Stimulated activated CD8-positive, alpha-beta memory T cell treated with anti-CD3 and anti-CD28 coated beads, Interleukin-4, amount 100 ng/mL, for 48 hours (primary cell): ENCODE measurements at places on chromosomes 1 and 21.

DNA sequence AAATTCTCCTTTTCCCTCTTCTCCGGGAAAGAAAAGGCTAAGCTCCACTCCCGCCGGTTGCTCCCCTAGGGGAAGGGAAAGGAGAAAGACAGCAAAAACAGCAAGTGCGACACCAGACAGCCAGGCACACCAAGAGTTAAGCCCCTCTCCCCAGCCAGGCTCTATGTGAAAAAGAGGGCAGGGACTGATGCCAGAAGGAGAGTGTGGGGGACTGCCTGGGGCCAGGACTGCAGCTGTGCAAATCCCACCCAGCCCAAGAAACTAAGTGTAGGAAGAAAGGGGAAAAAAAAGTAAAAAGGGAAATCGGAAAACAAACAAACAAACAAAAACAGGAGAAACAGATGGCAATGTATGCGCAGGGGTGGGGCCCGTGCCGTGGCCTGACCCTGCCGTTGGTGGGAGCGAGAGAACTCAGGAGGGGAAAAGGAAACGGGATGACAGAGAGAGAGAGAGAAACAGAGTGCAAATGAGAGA lies 27.7 kb upstream of the FMO1 start:
- DNase-seq: no peak

GRCh38 chr21:42538479-42539275 lies 25.0 kb downstream of the SLC37A1 start:
- DNase-seq: no peak

DNA sequence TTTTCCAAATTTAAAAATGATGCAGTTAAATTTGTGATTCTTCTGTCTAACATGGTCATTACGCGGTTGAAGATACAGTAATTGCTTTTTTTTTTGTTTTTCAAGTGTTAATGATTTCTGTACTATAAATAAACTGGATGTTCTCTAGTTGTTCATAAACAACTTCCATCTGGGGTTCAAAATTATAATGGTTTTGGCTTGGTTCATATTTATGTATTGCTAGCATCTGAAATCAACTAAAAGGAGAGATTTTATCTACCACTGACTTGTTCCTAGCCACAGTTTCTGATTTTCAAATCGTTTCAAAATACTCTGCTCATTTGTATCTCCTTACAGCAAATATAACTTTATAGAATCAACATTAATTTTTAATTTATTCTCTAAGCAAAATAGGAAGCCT lies 35.2 kb upstream of the PLPPR4 start:
- no peak for DNase-seq

DNA sequence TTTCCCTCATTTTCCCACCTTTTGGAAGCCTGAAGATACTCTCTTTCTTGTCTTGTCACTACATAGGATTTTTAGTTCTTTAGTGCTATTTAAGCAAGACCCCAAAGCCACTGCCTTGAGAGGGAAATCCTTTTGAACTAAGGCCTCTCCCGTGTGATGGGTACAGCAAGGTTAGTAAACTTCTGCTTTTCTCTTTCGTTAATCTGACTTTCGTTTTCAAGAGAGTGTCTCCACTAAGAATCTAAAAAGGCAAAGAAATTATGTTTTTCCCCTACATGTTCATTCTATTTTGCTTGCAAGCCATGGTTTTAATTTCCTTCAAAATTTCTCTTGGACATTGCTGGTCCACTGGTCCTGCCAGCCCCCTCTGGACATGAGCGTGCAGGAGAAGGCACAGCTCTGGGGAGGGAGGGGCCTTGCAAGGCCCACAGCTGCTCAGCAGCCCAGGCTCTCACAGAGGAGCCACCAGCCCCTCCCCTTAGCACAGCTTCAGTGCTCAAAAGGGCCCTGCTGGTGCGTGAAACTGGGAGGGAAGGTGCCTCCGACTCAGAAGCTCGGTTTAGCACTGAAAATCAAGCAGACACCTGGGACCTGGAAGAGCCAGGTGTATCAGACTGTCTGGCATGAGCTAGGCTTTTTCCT lies 210.9 kb upstream of the GALNT2 start:
- DNase-seq: peak; percentile 25

DNA sequence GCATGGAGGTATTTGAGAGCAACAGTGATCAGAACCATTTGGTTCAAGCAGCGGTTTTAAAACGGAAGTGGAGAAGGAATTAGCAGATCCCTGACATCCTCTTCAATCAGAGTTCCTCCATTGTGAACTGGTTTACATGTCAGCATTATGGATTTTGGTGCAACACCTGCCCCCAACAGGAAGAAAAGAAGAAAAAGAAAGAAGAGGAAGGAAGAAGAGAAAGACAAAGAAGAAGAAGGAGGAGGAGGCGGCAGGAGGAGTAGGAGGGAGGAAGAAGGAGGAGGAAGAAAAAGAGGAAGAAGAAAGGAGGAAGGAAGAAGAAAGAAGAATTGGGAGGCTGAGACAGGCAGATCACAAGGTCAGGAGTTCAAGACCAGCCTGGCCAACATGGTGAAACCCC lies 17.4 kb downstream of the NDUFS5 start:
- no peak for DNase-seq

- no peak for DNase-seq
These were observed 1.5 kb upstream of the CRABP2 start for GRCh38 chr1:156706657-156707416.

GRCh38 chr1:112410673-112411072 lies 14.7 kb downstream of the CTTNBP2NL start:
- DNase-seq: no peak

- no peak for DNase-seq
These were observed 4.4 kb upstream of the WDR26 start for GRCh38 chr1:224438989-224439388.

GRCh38 chr1:4836574-4836973 lies 182.2 kb downstream of the AJAP1 start:
- DNase-seq: no peak

- no peak for DNase-seq
These were observed 125.3 kb upstream of the RUNX3 start for GRCh38 chr1:25055324-25055780.

DNA sequence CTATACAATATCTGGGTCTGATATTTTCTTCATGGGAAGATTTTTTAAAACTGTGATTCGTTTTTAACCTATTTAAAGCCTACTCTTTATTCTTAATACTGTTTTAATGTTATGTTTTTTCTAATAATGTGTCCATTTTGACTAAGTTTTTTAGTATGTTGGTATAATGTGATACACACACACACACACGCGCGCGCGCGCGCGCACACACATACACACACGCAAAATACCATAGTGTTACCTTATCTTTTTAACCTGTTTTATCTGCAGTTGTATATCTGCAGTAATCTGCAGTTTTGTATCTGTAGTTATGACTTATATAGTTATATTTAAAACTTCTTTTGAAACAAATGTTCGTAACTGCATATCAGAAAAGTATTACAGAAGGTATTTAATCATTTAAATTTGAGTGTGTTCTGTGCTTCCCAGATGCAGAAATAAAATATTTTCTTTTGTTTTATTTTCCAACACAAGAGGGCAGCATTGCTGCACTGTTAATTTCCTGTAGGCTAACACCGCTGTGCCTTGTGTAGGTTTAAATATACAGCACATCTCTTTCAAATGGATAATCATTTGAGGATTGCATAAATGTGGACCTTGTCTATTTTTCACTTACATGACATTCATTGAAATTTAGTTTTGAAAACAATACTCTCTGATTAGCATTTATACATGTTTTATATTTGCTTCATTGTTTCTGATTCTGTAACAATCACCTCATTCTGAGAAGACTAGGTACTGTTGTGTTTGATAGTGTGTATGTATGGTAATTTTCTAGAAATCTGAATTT lies 166.1 kb downstream of the PDE4B start:
- no peak for DNase-seq

DNA sequence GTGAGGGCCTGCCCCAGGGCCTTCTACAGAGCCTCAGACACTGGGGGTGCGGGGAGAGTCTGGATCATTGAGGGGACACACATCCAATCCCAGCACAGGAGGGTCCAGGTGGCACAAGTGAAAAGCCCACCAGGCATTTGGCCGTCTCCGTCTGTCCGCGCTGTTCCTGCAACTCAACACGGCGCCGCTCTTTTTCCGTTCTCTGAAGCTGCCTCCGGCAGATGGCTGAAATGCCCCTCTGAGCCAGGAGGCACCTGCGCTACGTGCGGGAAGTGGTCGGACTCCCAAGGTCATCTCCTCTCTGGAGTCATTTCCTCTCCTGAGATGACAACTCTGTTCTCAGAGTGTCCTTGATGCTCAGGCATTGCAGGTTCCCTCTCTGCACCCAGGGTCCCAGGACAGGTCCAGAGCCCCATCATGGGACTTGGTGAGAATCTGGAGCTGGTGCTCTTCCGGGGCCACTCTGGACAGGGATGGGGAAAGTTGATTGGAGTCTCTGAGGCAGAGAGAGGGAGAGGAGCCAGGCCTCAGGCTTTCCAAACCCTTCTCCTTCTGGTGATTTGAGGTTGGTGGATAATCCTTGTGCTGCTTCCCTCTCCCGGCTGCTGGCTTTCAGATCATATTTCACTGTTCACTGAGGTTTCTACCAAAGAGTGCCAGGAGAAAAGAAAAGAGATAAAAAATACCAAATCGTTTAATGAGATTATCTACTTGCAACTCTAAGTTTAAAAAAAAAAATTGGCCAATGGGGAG lies 14.0 kb upstream of the MIXL1 start:
- no peak for DNase-seq

- no peak for DNase-seq
These were observed 26.3 kb upstream of the EPB41 start for GRCh38 chr1:28887835-28888682.

DNA sequence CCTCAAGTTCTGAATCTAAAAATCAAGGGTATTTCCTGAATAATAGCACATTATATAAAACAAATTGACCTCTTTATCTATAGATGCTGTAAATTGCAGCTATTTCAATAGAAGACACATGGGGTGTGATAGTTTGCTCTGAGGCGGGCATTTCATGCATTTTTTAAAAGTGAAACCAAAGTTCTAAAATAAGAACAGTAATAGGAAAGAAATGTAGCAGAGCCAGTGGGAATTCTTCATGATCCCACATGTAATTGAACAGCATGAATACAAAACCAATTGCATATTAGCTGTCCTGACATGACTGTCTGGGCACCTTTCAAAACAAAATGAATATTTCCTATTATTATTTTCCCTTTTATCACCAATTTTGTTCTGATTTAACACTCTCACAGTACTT lies 85.0 kb downstream of the RGS21 start:
- no peak for DNase-seq

GRCh38 chr1:84171481-84171880 lies 27.4 kb downstream of the PRKACB start:
- no peak for DNase-seq

- DNase-seq: no peak
These were observed 43.1 kb upstream of the IGSF3 start for GRCh38 chr1:116710420-116711262.

- no peak for DNase-seq
These were observed 27.5 kb downstream of the SERTAD4 start for GRCh38 chr1:210260096-210260495.

GRCh38 chr1:118842452-118843201 lies 145.5 kb downstream of the TBX15 start:
- DNase-seq: no peak

DNA sequence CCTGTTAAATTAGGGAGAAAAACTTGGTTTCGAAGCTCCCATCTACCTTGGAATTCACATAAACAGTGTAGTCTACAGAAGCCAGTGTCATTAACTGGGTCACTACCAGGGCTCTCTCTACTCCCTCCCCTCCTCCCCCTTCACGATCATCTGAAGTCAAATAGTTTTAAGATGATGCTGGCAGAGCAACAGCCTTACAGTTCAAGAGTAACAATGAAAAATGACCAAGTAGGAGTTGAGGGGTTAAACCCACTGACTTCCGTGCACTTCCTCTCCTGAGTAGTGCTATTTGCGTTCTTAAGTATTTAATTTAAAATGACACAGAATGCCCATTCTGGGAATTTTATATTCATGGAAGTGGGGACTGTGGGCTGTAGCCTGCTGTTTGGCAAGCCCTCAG lies 236.9 kb downstream of the SIPA1L2 start:
- no peak for DNase-seq

DNA sequence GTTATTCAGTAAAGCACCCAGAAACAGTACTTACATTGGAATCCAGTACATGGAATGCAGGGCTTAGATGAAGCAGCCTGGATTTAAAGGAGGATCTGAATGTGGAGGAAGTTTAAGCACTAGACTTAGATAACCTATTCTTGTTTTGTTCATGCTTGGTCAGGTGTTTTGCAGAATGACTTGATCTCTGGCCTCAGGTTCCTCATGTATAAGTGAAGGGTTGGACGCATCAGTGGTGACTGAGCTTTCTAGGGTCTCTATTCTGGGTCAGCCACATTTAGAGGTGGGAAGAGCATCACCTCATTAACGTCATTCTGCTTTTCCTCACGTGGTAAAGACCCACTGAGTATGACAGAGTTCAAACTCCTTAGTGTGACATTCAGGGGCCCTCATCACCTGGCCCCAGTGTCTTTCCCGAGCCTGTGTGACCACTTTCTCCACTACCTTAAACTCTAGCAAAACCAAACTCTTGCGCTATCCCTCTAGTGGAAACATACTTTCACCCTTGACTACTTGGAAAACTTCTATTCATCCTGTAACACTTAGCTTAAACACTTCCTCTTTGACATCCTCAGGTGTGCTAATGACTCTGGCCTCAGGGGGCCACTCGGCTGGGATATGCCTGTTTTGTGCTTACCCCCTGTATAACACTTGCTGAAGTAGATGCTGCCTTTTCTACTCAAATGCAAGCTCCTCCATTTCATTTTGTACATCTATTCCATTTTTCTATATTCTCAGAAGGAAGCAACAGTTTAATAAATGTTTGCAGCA lies 871 bp upstream of the ERICH3 start:
- DNase-seq: no peak

DNA sequence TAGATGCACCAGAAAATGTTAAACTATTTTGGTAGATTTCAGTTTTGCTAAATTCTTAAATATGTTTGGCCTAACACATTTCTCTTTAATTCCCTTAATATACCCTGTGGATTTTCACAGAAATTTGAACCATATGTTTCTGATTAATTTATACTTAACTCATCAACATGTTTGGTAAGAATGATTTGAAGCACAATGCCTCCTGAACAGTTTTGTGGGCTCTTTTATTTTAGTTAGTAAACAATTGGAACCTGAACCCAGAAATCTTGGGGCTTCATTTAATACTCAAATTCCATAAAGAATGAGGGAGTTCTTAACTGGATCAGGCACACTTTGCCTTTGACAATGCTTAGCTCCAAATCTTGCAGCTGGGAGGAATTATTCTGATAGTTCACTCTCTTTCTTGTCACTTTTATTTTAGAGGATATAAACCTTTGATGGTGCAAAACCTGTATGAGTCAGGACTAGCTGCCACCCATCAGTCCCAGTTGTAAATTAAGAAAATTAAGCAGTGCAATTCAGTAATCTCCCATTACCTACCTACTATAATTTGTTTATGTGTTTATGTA lies 24.6 kb upstream of the LYPLAL1 start:
- no peak for DNase-seq

- no peak for DNase-seq
These were observed 176.8 kb downstream of the LMO4 start for GRCh38 chr1:87505391-87505983.

- no peak for DNase-seq
These were observed 92.1 kb downstream of the UBE2U start for GRCh38 chr1:64295561-64295960.

DNA sequence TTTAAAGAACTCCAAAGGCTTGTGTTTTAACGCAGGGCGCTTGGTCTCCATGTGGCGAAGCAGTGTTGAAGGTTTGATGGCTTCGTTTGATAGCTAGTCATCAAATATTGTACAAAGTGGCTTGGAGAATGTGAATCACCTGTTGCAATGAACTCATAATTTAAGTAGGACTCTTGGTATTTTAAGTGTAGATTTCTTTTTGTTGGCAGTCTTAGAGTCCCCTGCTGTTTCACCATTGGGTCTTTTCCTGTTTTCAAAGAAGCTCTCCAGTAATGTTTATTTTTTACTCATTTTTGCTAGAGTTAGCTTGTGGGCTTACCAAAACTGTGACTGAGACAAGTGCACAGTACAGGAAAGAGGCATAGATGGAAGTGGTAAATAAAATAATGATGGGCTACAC lies 26.2 kb downstream of the RASAL2 start:
- no peak for DNase-seq
